A673 (cell line): ENCODE measurements at places on chromosomes 5 and 9.
A peak's percentile ranks its signal among the peaks of the same experiment; 100 is the strongest.

DNA sequence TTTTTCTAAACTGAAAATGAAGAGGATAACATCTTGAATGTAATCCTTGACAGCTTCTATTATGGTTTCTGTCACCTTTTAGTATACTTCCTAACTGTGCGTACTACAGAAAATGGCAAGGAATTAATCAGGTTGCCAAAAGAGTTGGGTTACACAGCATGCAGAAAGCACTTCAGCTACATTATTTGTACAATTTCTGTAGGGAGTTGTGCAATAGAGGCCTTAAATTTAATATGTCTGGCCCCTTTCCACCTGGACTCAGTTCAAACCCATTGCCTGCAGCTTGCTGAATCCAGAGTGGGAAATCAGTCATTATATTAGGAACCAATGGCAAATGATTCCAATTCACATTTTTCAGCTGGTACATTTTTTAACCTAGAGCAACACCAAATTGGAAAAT is 549.7 kb downstream of the CSNK1G3 start:
- DNase-seq = peak; percentile 48

- no peak for DNase-seq
These were observed 85.4 kb upstream of the SMARCA2 start for GRCh38 chr9:1929722-1930244.

- DNase-seq = no peak
These were observed 124.7 kb downstream of the GHR start for GRCh38 chr5:42547894-42548293.

DNA sequence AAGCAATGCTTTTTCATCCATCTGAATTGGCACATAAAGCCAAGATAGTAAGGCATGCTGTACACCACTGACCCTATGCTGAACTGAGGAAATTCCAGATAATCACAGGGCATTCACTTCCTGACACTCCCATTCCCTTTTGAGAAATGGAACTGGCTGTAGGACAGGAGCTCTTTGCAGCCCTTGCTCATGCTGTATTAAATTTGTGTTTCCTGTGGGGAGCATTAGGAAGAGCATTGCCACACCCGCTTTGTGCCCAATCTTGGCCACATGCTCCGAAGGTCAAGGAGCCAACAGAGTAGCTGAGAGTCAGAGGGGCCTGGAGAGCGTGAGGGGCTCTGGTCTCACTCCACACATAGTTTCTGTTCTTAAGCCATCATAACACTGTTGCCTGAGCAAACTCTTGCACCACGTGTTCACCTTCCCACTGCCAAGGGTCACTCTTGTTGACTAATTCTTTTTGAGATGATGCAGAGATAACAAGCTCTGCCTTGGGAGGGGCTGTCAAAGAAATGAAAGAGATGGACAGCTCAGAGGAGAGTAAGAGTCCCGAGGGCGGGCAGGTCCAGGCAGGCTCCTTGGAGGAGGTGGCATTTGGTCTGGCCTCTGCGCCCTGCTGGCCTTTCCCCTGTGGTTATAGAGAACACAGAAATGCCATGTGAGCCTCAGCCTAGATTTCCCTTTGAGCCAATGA is 31.7 kb upstream of the ARAP3 start:
- no peak for DNase-seq

DNA sequence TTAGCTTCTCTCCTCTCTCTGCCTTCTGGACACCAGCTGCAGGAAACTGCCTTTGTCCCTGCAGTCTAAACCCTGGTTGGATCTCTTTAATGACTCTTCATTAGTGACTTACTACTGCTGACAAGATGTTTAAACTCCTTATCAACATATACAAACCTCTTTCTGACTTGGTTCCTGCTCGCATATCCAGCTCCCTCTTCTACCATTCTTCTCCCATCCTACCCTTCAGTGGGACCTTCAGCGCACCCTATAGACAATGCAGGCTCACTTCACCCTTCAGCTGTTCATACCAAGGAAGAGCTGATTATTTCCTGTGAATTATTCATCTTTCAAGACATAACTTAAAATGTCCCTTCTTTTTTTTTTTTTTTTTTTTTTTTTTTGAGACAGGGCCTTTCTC is 436.5 kb downstream of the KIAA0825 start:
- peak; percentile 47 for DNase-seq

DNA sequence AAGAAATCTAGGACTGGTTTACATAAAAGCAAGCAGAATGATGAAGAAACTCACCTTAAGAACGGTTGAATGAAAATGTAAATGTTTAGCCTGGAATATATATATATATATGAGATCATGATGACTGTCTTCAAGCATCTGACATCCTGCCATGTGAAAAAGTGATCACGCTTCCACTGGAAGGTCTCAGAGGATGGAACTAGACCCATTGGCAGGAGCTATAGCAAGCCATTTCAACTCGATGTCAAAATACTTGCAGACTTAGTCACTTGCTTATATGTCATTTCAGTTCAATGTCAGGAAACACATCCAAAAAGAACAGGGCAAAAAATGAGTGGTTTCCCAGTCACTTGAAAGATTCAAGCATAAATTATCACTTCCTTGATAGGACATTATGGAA is 22.2 kb upstream of the TMEM161B start:
- DNase-seq = no peak

- DNase-seq = no peak
These were observed 127.2 kb downstream of the KDM4C start for GRCh38 chr9:6884990-6885389.

DNA sequence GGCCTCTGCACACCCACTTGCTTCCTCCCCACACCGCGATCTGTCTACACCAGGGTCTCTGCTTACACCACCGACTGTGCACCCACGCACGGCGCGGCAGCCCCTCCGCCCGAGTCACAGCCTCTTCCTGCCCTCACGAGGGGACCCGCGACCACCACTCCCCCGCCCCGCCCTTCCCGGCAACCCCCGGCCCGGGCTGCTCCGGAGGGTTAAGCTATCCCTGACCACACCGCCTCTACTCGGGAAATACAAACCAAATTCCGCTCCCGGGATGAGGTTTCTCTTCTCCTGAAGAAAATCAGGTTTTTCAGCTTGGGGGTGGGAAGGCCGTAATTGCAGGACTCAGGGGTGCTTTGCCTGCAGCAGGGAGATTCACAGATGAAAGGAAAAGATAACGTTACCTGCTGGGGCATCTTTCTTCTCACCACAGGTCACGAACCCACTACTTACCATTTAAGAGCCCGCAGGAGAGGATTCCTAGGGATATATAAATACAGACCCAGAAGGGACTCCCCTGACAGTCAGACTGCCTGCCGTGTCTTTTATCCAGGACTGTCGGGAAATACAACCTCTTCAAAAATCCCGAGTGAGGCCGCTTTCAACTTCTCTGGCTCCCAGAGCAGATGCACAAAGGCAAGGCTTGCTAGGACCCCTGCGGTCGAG is 63.5 kb downstream of the ROR2 start:
- DNase-seq = no peak

DNA sequence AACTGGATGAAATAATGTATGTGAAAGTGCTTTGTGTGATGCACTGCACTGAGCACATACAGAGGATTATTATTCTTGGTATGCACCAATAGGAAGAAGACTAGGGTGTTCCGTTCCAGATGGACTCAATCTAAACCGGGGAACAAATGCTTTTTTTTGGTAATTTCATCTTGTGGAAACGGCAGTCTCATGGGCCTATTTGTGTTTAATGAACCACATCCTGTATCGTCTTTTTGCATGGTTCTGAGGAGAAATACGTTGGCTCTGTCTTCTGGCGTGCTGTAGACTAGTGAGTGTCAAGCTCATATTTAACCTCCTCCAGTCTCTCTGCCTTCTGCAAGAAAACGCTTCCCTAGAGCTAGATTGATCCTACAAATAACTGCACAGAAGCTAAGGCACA is 30.0 kb downstream of the TRIM32 start:
- DNase-seq = peak; percentile 67

DNA sequence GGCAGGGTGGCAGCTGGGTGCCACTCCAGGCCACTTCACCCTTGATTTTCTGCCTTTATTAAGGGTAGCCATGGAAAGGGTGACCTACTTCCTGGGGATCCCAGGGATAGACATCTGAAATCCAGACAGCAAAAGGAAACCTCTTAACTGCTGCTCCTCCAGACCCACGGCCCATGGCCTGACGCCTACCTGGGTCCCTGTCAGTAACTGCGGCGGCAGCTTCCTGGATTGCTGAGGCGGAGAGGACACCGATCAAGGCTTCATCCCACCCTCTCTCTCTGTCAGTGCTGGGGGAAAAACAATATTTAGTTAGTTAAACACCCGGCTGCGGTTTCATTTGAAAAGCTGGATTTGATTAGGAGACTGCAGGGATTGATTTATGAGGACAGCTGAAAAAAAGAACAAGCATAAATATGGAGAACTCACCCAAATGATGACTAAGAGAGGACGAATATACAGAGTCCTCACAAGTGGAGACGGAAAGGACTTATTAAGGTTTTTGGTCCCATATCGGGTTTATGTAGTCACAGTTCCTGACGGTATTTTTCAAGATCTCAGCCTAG is 158.7 kb upstream of the KLF4 start:
- peak; percentile 18 for DNase-seq

DNA sequence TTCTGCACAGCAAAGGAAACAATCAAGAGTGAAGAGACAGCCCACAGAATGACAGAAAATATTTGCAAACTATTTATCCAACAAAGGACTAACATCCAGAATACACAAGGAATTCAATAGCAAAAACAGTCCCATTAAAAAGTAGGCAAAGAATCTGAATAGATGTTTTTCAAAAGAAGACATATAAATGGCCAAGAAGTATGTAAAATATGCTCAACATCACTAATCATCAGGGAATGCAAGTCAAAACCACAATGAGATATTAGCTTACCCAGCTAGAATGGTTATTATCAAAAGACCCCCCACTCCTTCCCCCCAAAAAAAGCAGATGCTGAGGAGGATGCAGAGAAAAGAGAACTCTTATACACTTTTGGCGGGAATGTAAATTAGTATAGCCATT is 13.4 kb upstream of the OR13C8 start:
- DNase-seq = no peak

- no peak for DNase-seq
These were observed 31.7 kb downstream of the TMEM174 start for GRCh38 chr5:73204733-73205132.

GRCh38 chr5:87136733-87137132 is 130.9 kb upstream of the RASA1 start:
- DNase-seq = no peak
